ENCODE measurements at places on chromosomes 4 and X.

DNA sequence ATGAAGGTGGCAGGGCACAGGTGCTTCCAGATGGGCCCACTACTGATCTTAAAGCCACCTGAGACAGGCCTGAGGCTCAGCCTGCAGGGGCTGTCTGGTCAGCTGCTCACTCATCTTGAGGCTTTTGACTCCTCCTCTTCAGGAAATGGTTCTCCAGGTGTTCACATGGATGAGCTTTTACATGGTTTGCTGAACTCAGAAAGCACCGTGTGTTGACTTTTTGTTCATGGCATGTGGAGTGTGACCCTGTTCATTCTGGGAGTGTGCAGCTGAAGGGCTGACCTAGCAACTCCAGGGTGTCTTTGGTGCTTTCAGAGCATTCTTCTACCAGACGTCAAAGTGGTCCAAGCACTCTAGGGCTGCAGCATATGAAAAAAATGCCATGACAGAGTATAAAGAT is 111.1 kb downstream of the CCNG2 start:
- no peak for DNase-seq

DNA sequence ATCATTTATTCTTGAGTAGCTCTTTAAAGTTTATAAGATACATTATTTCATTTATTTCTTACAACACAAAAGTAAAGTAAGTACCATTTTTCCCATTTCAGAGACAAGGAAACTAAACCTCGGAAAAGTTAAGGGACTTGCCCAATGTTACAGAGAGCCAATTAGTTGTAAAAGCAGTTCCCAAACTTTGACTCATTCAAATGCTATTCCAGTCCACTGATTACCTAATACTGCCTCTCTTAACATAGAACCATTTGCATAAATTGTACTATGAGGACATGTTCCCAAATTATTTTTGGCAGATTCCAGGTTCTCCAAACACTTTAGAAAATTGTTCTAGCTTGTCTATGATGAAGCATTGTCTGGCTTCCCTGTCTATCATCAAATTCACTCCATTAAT is 45.6 kb upstream of the GRIA3 start:
- DNase-seq: no peak

- DNase-seq: peak; percentile 50
Observed at GRCh38 chr4:1511441-1512041, 105.3 kb upstream of the NKX1-1 start.

DNA sequence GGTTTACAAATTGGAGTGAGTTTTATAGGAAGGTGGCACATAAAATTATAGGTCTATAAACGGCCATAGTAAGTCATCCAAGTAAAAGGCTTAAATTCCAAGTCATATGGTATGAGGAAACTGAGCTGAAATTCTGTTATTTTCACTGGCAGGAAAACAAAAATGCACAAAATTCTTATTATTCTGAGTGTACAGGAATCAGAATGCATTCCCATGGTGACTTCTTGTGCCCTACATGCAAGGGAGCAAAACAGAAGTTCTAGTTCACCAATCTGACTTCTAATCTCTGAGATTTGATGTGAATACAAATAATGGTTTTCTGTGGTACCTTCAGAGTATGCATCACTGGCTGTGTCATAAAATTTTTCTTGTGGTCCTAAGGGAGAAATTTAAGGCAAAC is 102.9 kb downstream of the CLCN4 start:
- DNase-seq: no peak

GRCh38 chrX:7059214-7059838 is 88.2 kb upstream of the STS start:
- no peak for DNase-seq

DNA sequence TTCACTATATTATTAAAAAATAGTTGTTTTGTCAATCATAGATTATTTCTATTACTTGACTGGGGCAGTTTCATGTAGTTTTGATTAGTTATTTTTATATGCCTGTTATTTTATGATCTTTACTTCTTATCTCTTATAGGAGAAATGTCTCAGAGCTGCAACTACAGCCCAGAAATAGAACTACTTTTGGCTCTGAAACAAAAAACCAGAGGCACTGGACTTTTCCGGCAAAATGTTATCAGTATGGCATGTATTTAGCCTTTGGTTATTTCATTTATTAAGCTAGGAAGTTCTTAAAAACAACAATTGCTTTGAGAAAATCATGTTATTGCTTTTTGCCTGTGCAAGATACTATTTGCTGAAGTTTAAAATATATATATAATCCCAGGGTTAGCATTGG is 566.5 kb downstream of the ANKRD50 start:
- no peak for DNase-seq

DNA sequence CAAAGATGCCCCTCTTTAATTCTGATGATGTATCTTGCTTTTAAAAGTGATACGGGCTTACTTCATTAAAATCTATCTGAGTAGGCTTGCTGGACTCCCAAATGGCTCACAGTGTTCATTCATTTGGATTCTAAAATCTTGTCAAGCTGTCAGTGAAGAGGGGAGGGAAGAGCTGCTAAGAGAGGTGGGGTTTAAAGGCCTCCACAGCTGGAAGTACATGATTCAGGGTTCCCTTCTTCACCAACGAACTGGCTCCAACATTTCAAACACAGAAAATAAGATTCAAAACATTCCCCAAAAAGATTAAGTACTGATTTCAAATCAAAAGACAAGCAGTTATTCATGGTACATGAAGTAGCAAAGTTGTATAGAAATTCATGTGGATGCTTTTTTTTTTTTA is 133.0 kb upstream of the NAP1L5 start:
- DNase-seq: no peak

DNA sequence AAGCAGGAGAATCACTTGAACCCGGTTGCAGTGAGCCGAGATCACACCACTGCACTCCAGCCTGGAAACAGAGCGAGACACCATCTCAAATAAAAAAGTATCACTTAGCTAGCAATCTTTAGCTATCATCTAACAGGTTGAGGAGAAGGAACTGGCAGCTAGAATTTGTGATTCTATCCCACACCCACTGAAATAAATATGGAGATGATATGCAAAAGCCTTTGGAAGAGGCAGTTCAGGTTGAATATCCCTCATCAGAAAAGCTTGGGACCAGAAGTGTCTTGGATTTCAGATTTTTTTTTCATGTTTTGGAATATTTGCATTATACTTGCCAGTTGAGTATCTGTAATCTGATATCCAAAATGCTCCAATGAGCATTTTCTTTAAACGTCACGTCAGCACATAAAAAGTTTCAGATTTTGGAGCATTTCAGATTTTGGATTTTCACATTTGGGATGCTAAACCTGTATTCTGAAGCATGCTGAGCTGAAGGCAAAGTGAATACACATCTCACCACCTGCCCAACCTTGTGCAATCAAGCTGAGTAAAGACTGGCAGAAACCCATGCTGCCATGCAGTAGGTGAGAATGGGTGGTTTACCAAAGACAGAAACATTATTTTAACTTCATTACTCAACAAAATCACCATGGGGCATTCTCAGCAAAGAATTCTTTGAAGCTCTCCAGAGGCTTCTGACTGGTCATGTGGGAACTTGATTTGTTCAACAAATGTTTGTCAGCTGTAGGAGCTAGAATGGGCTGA is 159.3 kb downstream of the SH3KBP1 start:
- DNase-seq: no peak

- DNase-seq: no peak
Observed at GRCh38 chr4:4338210-4339001, 48.4 kb downstream of the ZBTB49 start.

GRCh38 chrX:26783512-26784225 is 567.7 kb downstream of the MAGEB5 start:
- no peak for DNase-seq

- DNase-seq: no peak
Observed at GRCh38 chr4:70225824-70226223, at the start of gene FDCSP. TSS of gene FDCSP (plus strand) at chr4:70226124. CDS start at chr4:70231195, 5,071 bp downstream.

Data from CD4-positive, alpha-beta T cell treated with Interleukin-17A for 1 hour (primary cell).